Common myeloid progenitor, CD34-positive (primary cell): ENCODE measurements at places on chromosomes 1 and 21.

DNA sequence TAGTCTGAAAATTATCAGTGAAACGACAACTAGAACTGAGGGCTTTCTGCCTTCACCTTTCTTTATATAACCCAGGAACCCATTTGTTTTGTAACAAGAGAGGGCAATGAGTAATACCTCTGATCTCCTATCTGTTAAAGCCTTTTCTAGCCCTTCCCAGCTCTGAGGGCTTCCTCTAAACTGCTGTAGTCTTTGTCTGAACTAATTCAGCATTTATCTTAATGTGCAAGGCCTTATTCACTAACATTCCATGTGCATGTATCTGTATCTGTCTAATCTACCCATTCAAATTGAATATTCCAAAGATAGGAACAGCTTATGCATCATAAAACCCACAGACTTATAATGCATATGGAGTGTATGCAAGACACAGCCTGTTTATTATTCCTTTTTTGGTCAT lies 167.1 kb downstream of the LYPLAL1 start:
- DNase-seq: no peak

DNA sequence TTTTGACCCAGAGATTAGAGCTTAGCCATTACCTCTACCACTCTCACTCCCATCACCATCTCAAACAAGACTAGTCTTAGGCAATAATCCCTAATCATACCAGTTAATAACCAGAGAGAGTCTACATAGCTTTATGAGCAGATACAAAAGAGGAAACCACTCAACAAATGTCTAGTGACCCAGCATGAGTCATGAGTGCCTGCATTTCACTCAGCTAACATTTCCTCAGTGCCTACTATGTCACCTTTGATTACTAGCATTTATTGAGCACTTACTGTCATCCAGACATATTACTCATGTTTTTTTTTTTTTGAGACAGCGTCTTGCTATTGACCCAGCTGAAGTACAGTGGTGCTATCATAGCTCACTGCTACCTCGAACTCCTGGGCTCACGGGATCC lies 35.9 kb upstream of the GALNT2 start:
- DNase-seq: peak; percentile 23

DNA sequence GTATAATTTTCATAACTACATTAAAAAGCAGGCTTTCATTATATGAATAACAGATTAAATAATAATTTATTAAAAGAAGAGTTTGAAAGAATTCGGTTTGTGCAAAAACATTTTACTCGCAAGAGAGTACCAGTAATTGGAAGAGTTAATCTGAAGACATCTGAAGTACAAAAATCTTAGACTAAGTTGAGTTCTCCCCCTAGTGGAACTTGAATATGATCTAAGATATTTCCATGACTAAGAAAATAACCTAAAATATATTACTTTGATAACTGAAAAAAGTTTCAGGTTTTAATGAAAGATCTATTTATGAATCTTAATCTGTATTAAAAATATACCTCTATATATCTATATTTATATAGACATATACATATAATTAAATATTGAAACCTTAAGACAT lies 112.5 kb upstream of the GFI1 start:
- peak; percentile 66 for DNase-seq

- no peak for DNase-seq
These were observed 41.8 kb downstream of the AJAP1 start for GRCh38 chr1:4696161-4696745.

GRCh38 chr21:19844334-19844733 lies 1153.9 kb upstream of the NCAM2 start:
- DNase-seq: no peak

DNA sequence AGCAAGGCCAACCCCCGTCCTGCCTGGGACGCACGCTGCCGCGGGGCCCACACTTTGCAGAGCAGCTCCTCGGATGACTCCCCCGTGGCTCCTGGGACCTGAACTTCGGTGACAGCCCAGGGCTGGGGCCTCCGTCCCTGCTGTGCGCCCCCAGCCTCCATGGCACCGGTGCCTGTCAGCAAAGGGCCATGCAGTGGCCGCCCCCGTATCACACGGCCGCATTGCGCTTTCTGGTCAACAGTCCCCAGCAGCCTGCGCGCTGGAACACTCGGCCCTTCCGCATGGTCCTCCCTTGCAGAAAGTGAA lies 18.0 kb downstream of the NADK start:
- no peak for DNase-seq

GRCh38 chr1:56866656-56867055 lies 12.1 kb downstream of the C8A start:
- no peak for DNase-seq

GRCh38 chr1:155942578-155943141 lies 1.2 kb downstream of the RXFP4 start:
- DNase-seq: no peak

- DNase-seq: no peak
These were observed 35.7 kb downstream of the OSBPL9 start for GRCh38 chr1:51652599-51652998.

DNA sequence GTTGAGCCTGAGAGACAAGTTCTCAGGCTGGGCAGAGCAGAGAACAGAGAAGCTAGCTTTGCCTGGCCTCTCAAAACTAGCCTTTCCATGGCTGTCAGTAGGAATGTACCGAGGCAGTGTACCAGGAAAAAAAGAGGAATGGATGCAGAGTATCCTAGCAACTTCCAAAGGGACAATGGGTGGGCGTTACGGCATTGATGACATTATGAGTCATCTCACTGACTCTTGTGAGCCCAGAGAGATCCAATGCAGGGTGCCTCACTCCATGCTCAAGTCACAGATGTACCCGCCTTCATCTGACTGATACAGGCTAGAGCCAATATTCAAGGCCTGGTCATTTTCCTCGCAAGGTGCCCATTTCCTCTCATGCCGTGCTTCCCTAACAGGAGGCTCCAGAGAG lies 51.4 kb upstream of the C8B start:
- no peak for DNase-seq

- no peak for DNase-seq
These were observed 38.7 kb downstream of the DSTYK start for GRCh38 chr1:205172729-205173366.

DNA sequence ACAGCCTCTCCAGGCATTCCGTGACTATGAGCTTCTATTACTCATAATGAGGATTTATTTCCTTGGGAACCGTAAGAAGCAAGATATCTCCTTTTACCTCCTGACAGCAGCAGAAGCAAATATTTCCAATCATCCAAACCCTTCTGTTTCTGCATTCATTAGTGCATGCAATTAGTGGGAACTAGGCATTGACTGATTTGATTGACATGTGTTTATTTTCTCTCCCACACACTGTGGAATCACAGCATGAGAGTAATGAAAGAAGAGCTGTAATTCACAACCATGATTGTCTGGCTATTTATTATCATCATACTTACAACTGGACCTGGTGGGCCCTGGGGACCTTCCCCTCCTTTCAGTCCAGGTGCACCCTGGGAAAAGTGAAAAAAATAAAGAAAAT lies 146.8 kb downstream of the COL11A1 start:
- no peak for DNase-seq

DNA sequence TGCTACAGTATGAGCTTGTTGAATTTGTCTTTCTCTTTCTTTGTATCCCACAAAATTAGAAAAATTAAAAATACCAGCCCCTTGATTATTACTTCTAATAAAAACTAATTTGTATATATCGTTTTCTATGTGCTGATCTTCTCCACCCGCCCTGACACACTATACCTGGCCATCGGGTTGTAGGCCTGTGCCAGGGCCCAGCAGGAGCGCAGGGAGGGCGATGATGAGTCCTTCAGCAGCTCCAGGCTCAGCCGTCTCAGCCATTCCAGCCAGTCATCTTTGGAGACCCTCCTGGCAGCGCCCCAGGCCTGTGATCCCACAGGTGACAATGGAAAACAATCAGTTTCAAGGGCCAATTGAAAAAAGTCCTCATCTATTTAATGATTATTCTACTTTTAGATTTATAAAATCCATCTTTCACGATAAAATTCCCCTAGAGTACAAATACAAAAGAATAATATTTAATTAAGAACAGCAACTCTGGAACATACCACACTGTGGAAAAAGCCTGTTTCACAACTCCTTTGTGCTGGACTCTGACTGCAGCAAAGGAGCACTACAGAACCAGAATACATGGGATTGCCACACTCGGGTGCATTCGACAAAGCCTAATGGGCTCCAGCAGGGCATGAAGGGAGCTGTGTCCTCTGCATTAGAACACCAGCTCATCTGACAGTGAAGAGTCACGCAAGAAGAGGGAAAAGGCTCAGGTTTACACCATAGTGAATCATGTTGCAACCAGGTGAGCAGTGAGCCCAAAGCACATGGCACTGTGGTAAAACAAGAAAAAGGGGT lies 15.4 kb downstream of the ANGPTL7 start:
- DNase-seq: no peak

- no peak for DNase-seq
These were observed 36.7 kb upstream of the SH3D21 start for GRCh38 chr1:36269408-36269838.

DNA sequence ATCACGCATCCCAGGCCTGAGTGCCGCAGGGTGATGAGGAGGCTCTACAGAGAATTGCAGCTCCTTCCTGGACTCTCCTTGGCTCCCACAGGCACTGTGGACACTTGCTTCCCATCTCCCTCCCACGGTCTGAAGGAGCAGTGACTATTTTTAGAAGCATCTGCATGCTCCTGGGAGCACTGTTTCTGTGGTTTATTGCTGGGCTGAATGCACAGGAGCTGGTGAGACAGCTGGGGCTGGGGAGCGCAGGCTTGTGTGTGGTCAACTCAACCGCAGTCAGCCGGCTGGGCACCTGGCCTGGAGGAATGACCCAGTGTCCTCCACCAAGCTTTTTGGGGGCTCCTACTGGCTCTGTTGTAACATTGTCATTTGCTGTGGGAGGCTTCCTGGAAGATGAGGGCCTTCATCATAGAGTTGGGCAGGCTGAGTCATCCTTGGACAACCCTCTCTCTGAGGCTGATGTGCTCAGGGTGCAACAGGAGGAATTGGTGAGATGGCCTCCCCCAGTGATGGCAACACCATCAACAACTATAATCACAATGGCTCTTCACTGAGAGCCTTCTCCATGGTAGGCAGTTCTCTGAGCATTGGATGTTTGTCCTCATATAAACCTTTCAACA lies 1.7 kb downstream of the NFASC start:
- no peak for DNase-seq

DNA sequence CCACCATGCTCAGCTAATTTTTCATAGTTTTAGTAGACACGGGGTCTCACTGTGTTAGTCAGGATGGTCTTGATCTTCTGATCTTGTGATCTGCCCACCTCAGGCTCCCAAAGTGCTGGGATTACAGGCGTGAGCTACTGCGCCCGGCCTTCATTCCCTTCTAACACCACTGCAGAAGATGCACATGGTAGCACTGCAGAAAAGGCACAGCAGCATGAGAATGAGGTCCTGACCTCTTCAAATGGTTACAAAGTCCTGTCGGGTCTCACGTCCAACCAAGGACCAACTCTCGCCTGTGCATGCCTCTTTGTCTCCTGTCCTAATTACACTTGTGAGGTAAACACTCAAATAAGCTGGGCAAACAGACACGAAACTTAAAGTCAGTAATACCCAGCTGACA lies 83.0 kb upstream of the GCLM start:
- no peak for DNase-seq

GRCh38 chr1:186129758-186130157 lies 245.3 kb downstream of the TPR start:
- DNase-seq: no peak

GRCh38 chr1:44664730-44665370 lies 9.4 kb downstream of the TMEM53 start:
- DNase-seq: peak; percentile 35

- DNase-seq: no peak
These were observed 10.5 kb downstream of the CASZ1 start for GRCh38 chr1:10785728-10786638.

GRCh38 chr1:244052016-244052727 lies 1.1 kb downstream of the ZBTB18 start:
- DNase-seq: no peak

DNA sequence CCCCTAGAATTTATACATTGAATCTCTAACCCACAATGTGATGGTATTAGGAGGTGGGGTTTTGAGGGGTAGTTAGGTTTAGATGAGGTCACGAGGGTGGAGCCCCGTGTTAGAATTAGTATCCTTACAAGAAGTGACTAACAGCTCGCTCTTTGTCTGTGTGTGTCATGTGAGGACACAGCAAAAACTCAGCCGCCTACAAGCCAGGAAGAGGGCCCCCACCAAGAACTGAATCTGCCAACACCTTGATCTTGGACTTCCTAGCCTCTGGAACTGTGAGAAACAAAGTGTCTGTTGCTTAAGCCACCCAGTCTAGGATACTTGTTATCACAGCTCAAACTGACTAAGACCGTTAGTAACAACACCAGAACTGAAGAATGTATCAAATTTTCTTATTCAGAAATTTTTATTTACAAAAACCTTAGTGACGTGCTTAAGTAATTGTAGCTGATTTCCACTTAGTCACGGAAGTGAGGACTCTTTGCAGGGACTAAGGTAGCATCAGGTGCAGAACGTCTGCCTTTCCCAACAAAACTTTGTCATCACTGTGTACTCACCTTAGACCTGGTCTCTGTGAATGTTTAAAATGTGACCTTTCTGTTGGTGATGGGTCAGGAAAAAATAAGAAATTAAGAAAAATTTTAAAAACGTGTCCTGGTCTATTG lies 24.5 kb upstream of the LRRC8C start:
- peak; percentile 35 for DNase-seq

DNA sequence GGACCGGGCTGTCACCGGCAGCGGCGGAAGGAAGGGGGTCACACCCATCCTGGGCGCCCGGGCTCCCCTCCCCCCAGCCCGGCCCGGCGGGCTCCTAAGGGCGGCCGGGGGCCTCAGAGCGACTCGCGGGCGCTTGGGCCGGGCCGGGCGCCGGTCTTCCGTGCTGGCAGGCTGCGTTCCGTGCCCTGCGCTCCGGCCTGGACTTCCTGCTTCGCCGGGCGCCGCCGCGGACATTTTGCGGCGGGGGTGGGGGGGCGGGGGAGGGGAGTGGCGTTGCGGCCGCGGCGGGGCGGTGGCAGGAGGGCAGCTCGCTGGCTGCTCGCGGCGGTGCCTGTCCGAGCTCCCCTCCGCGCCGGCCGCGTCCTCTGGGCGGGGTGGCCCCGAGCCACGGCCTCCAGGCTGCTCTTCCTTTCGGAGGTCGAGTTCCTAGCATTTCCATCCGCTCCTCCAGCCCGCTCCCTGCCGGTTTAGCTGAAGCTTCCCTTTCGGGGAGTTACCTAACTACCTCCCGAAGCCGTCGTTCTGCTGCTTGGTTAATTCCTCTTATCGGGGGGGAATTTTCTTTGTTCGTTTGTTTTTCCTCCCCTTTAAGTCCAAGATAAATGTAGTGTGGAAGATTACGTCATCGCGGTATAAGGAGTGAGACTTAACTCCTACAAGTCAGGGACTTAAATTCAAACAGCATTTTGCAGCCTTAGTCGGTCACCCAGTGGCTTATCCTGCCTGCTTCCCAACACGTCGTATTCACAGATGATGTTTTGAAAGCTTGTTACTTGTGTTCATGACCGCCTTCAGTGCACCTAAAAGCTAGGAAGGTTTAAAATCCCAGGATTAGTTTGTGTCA lies 730 bp downstream of the CDC42 start:
- DNase-seq: peak; percentile 75

DNA sequence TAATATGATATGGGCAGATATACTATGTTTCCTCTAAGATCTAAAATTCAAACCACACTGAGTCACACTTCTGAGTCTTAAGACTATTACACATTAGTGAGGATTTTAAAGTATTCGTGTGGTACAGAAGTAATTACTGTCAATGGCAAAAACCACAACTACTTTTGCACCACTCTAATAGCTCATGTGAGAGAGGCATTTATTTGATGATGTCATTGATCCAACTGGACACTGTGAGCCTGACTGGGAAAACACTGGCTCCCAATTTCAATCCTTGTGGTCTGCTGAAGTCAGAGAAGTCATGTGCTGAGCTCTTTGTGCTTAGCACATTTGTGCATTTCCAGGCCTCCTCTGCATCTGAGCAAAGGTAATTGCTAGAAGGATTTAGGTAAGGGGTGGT lies 377.8 kb downstream of the USH2A start:
- no peak for DNase-seq

GRCh38 chr21:33028773-33029384 lies 3.1 kb downstream of the OLIG2 start:
- DNase-seq: peak; percentile 71
